ENCODE measurements at places on chromosomes 11 and 22.
A peak's percentile ranks its signal among the peaks of the same experiment; 100 is the strongest.

DNA sequence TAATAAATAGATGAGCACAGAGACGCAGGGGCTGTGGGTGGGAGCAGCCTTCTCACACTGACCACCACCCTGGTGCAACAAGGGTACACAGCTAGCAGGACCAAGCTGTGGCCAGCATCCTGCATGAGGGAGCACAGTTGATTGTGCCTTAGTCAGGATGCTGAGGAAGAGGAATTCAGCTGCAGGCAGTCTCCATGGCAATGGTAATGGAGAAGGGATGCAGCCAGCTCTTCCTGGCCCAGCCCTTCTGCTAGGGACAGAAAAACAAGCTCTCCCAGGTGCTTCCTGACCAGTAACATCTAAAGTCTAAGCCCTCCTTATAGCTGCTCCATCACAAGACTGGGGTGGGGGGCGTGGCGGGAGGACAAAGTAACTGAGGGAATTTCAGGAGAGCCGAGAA lies 363.5 kb downstream of the BUD13 start:
- DNase-seq = no peak

DNA sequence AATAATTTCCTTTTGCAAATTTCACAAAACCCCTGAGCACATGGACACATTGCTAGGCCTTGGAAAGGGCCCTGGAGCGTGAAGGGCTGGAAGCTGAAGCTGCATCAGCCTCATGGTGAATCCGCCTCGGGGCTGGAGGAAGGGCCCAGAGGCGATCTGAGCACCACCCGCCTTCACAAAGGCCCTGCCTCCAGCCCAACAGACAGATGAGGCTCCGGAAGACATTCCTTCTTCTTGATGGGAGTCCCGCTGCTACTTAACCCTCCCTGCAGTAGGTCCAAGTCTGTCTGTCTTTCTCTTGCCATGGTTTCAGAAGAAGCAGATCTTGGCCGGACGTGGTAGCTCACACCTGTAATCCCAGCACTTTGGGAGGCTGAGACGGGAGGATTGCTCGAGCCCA lies 16.5 kb downstream of the ARRB1 start:
- no peak for DNase-seq

GRCh38 chr11:13680501-13681264 lies 12.2 kb downstream of the FAR1 start:
- DNase-seq = no peak

DNA sequence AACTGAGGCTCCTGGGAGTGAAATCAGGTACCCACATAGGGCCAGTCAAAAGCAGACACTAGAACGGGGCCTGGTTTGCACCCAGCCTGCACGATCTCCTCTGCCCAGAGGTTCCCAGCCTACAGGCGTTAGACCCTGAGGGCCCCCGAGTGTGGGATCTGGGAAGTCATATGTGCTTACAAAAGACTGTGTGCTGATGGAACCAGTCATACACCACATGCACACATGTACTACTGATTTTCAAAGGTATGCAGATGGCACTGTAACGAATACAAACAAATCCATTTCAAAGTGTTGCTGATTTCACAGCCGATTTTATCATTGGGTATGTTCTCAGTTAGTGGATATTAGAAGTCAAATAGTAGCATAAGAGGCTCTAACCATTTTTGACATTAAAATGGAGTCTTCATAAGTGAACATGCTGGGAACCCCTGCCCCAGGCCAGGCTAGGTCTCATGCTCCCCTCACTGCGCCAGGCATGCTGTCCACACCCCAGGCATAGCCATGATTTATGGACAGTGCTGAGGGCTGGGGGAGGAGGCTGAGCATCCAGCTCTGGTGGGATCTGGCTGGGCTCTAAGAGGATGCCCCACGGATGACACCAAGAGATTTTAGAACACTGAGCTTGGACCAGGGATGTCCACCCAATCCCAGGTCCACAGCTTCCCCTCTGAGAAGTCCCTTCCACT lies 38.6 kb upstream of the LRRC32 start:
- DNase-seq = no peak

DNA sequence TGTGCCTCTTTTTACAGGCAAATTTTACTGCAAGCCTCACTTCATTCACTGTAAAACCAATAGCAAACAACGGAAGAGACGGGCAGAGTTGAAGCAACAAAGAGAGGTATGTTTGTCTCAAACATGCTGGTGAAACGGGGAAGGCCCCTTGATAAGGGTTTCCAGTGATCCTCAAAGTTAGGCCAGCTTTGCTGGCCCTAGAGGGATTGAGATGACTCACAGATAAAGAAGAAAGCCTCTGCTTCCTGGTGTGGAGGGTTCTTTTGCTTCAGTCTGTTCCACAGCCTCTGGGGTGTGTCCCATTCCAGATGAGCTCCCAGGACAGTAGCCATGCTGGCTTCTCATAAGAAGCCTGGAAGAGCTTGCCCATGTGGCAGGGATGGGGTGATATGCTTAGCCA lies 118.9 kb upstream of the PARVA start:
- no peak for DNase-seq

DNA sequence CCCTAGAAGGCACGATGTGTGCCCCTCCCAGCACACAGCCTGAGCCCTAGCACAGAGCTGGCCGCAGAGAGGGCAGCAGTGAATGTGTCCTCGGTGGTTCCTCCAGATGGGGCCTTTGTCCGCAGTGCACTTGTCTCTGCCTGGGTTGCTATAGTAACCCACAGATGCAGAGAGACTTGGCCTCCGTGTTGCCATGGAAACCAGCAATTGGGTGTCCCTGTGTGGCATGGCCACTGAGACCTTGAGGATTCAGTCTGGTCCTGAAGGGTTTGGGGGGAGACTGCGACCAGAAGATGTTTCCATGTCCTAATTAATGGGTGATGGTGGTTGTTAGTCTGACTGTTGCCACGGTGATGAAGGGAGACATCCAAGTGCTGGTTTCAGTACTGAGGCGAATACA lies 42.6 kb upstream of the TUB start:
- no peak for DNase-seq

DNA sequence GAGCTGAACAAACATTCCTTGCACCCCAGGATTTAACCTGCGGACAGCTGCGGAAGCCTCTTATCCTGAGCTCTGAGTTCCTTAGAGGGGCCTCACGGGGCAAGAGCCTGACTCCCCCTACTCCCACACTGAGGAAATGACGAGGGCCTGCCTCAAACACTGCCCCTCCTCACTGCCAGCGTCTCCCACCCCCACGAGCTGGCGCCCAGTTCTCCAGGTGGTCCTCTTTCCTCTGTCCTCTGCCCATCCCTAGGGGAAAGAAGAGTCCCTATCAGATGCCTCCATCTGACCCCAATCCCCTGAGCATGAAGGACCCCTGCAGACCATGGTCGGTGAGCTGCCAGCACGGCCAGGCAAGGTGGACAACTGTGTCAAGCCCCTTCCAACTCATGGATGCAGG lies 14.3 kb downstream of the CHST1 start:
- no peak for DNase-seq

GRCh38 chr11:128420951-128421350 lies 166.4 kb downstream of the ETS1 start:
- no peak for DNase-seq

GRCh38 chr22:47841156-47841555 lies 1078.7 kb downstream of the TBC1D22A start:
- no peak for DNase-seq

DNA sequence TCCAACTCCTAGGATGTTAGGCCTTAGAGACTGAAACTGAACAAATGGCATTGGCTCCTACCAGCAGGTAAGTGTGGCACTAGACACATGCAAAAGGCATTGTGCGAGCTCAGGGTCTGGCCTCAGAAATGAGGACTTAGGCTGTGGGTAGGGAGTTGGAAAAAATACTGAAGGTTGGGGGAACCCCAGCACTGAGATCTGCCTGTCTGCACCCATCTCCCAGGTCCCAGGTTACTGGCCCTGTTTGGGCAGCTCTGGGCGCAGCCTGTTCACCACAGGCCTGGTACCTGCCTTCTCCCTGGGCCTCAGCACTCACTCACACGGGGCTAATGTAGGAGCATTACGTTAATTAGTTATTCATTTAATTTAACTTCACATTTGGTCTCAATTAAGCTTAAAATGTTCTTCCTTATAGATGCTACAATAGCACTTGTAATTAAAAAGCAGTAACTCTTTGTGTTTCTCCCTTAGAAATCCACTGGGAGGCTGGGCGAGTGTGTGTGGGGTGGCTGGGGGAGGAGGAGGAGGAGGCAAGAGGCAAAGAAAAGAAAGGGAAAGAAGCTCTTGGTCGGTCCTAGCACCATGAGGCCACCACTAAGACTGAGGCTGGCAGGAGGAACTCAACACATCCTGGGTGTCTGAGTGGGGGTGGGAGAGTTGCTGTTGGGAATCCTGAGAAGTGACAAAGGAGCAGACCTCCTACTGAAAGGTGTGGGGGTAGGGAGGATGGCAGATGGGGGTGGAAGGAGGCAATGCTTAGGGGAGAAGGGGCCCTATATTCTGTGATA lies 19.4 kb downstream of the TMEM218 start:
- DNase-seq = no peak

GRCh38 chr11:7604331-7604955 lies 68.9 kb downstream of the CYB5R2 start:
- DNase-seq = no peak

DNA sequence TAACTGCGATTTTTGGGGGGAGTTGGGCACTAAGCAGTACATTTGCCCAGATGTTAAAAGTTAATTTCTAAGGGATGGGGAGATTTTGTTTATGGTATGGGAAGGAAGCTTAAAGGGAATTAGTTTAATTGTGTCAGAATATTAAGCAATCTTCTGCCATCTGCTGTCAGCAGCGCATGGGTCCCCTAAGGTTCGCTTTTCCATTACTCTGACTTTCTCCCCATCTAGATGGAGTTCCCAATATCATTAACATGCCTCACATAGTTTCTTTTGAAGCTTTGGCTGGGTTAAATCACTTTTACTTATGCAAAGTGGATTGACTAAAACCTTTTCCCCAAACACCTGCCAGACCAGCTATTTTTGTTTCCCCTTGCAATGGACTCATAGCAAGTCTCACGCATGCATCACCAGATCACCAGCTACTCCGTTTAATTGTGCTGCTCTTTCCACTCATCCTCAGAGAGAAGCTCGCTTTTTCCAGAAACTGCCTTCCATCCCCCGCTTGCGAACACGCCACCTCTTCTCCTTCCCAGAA lies 172.7 kb downstream of the FAT3 start:
- no peak for DNase-seq

GRCh38 chr11:95284057-95285052 lies 53.4 kb upstream of the SESN3 start:
- DNase-seq = no peak

- no peak for DNase-seq
Measured at GRCh38 chr11:39724404-39724803, 1735.0 kb downstream of the LRRC4C start.

DNA sequence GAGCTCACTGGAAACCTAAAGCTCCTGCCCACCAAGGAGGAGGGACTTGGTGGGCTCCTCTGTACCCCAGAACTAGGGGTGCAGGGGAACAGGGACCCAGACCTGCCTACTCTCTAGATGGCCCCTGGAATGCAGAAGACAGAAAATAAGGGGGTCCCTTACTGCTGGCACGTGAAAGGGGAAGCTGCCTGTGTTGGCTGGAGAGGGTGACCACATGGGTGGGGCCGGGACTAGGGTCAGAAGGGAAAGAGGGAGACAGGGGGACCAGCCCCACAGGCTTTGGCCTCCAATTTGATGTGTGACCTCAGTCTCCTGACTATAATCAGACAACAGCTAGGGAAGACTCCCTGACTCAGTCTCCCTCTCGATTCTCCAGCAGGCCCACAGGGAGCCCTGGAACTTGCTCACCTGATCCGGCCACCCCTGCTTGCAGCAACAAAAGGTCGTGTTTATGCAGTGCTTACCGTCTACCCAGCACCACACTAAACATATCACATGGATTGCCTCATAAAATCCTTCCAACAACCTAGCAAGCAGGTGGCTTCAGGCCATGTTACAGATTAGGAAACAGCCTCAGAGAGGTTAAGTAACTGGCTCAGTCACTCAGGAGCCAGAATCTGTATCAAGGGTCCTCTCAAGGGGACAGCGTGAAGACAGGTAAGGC lies 10.2 kb downstream of the ARAP1 start:
- no peak for DNase-seq

DNA sequence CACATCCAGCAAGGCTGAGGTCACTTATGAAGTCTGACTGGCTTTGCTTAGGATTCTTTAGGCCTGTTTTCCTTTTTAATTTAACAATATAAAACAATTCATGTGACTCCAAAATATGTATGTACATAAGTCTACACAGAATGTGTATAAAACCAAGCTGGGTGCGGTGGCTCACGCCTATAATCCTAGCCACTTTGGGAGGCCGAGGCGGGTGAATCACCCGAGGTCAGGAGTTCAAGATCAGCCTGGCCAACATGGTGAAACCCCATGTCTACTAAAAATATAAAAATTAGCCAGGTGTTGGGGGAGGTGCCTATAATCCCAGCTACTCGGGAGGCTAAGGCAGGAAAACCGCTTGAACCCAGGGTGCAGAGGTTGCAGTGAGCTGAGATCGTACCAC lies 83.1 kb downstream of the SHANK2 start:
- DNase-seq = no peak

- no peak for DNase-seq
Measured at GRCh38 chr22:42696331-42696967, 24.2 kb downstream of the A4GALT start.

- DNase-seq = no peak
Measured at GRCh38 chr22:48579043-48579927, 1248.4 kb downstream of the BRD1 start.

DNA sequence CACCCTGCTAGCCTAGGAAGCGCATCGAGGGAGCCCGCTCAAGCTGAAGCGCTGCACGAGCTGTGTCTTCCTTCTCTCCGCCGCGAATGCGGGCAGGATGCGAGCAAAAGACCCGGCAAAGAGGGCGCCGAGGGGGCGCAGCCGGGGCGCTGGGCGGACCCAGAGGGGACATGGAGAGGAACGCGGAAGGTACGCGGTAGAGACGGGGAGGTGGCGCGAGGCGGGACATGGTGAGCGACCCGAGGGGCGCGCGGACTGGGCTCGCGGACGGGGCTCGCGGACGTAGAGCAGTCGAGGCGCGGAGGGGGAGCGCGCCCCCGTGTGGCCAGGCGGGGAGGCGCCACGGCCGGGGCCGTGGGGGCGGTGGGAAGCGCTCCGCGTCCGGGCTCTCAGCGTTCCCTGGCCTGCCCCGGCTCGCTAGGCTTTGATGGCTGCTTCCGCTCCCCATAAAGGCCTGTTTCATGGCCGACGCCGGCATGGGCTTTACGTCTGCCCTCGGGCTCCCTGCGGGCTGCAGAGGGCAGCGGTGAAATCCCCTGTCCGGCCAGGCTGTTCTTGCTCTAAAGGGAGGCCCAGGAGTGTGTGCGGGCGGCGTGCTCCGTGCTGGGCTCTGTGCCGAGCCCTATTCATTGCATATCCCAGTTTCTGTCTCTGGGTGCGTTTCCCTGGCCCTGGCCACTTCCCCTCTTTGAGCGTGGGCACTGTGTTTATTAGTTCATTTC lies 31.2 kb upstream of the TRIM29 start:
- peak; percentile 24 for DNase-seq

GRCh38 chr22:45508814-45509213 lies 6.1 kb downstream of the FBLN1 start:
- no peak for DNase-seq

DNA sequence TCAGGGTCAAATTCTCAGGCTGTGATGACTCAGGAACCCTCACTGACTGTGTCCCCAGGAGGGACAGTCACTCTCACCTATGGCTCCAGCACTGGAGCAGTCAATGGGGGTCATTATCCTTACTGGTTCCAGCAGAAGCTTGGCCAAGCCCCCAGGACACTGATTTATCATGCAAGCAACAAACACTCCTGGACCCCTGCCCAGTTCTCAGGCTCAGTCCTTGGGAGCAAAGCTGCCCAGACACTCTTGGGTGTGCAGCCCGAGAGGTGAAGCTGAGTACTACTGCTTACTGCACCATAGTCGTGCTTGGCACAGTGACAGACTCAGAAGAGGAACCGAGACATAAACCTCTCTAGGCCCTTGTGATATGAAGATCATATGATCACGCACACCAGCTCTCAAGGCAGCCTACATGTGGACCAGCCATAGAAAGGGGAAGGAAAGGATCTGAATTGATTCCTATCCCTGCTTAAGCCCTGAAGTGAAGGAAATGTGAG lies 58.2 kb downstream of the ZNF280B start:
- no peak for DNase-seq
